ENCODE measurements at places on chromosomes 2 and 18.

DNA sequence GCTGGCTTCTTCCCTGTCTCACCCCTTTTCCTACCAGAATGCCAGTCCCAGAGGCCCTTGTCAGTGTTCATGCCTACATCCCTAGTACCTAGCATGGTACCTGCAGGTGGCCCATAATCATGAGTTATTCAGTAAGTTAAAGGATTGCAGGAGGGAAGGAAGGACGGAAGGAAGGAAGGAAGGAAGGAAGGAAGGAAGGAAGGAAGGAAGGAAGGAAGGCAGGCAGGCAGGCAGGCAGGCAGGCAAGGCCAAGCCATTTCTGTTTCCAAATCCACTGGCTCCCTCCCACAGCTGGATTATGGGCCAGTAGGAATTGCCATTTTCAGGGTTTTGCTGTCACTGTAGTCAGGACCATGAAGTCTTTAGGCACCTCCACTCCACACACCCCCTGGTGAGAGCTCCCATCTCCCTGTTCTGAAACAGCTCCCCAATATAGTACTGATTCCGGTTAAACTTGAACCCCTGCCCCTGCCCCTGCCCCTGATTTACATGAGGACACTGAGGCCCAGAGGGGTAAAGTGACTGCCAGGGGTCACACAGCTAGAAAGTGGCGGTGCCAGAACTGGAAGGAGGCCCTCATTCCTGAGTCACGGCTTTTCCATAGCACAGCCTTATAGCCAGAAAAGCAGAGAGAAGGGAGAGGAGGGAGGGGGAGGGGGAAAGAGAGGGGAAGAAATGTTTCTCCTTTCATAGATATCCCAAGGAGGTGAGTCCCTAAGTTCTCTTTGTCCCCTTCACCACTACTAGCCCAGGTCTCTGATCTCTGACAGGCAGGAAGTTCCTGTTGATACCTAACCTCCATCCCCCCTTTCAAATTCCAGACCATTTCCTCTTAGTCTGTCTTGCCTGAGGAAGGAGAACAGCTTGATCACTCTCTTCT lies 12.2 kb upstream of the TNS1 start:
- peaks cover 11% of the 10 kb centered on the region for H3K4me1 ChIP-seq
- peaks cover 18% of the 10 kb centered on the region for H3K27me3 ChIP-seq

DNA sequence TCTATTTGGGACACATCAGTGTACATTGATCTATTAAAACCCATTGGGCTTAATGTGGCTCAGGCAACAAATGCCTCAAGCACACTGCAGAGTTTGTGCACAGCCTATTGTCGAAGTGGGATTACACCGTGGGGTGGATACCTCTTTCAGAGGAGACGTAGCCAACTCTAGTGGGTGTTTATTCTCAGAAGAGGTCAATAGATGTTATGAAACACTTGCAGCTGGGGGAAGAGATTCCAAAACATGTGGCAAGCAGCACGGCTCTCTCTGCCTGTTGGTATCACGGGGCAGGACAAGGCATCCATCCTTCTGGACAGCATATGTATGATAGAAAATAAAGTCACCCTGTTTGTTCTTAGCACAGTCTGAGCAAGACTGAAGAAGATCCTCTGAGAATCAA lies 121.4 kb upstream of the COPS8 start:
- DNase-seq: no peak
- no peak overlapping the region for H3K4me3 ChIP-seq
- no peak overlapping the region for H3K27ac ChIP-seq
- H3K36me3 ChIP-seq: no peaks in the 10 kb centered on the region
- H3K27me3 ChIP-seq: no peaks in the 10 kb centered on the region

- H3K27me3 ChIP-seq: no peaks in the 10 kb centered on the region
- H3K4me1 ChIP-seq: no peaks in the 10 kb centered on the region
- H3K36me3 ChIP-seq: peaks cover 7% of the 10 kb centered on the region
- DNase-seq: no peak
Measured at GRCh38 chr2:101879466-101879865, 112.3 kb upstream of the IL1R2 start.

- no peaks in the 10 kb centered on the region for H3K27me3 ChIP-seq
- no peaks in the 10 kb centered on the region for H3K36me3 ChIP-seq
- no peak for DNase-seq
- H3K4me3 ChIP-seq: no peak overlapping the region
- H3K4me1 ChIP-seq: peaks cover 7% of the 10 kb centered on the region
Measured at GRCh38 chr2:223541546-223541945, 60.6 kb downstream of the SCG2 start.

- no peaks in the 10 kb centered on the region for H3K4me1 ChIP-seq
- H3K36me3 ChIP-seq: no peaks in the 10 kb centered on the region
- DNase-seq: no peak
Measured at GRCh38 chr2:45583977-45584376, 27.1 kb downstream of the SRBD1 start.
